Stimulated activated CD8-positive, alpha-beta memory T cell treated with anti-CD3 and anti-CD28 coated beads, Interleukin-4, amount 100 ng/mL, for 1 hour (primary cell): ENCODE measurements at places on chromosomes 12 and 14.

DNA sequence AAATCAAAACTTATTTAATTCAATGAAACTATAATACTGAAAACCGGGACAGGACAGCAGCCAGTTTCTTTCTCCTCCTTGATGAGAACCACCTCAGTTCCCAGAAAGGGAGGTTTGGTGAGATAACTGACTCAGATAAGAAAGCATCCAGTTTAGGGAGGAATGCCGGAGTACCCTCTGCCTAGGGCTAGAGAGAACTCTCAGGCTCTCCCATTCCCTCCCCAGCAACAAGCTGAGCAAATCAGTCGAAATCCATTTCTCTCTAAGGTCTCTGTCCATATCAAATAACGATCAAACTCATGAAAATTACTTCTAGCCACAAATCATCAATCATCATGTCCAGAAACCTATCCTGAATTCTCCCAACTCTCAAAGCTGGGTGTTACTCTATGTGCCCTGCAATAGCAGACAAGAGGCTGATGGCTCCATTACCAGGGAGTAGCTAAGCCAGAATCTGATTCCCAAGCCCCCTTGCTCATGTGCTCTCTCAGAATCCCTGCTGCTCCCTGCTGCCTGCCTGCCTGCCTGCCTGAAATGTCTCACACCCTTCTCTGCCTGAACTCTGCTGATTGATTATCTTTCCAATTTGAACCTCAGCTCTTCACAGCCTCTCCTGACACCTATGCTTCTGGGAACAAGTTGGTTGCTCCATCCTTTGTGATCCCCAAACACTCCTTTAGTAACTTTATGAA lies 49.4 kb downstream of the SLC25A47 start:
- DNase-seq, result no peak

DNA sequence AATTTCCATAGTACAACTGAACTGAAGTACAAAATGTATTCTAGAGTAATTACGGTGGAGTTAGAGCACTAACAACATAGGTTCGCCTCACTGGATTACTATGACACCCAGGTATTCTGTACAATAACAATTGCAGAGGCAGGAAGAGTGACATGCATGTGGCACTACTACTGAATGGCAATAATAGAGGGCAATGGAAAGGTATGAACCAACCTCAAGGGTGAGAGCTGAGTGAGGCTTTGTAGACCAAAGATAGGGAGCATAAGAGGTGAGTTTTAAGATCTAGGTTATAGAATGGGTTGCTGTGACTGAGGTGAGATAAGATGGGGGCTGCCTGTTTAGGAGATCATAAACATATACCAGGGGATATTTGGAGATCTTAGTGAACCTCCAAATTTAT lies 343.1 kb downstream of the PCNX1 start:
- no peak for DNase-seq

DNA sequence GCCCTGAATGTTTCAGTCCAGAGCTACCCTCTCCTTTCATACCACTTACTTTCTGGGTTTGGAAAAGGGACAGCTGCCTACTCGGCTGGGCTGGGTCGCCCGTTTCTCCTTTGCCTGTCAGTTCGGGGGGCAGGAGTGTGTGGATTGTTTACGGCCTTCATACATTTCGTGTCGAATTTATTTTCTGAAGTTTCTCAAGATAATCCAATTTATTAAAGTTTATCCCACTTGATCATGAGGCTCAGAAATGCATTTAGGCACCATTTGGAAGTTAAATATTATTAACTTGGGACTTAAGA lies 608 bp downstream of the ZNF410 start:
- DNase-seq, result peak; percentile 3

DNA sequence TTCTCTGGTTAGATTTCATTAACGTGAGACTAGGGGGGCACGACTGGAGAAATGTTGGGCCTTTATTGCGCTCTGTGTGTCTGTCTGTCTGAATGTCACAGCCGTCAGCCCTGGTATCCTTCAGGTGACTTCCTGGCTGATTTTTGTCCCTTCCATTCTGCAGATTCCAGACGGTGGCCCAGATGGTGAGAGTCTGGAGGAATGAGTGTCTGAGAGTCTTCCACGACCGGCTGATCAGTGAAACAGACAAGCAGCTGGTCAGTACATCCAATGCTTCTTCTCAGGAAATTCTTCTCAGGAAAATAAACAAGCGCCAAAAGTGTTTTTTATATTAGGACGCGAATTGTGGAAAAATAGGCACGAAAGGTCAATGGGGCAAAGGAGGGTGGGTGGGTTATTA lies 93.5 kb downstream of the CCDC92 start:
- DNase-seq, result no peak

DNA sequence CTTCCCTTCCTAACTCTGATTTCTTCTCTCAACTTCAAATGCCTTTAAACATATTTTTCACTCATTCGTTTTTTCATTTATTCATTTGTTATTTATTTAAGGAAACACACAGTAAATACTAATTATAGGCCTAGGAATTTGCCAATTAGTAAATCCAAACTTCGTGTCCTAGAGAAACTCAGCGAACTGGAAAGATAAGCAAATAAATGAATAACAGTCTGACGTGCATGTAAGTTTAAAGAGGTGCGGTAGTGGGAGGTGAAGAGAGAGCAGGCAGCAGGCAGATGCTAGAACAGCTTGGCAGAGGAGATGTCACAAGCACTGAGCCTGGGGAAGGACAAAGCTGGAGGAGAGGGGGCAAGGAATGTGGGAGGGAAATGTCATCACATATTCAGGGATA lies 228.2 kb downstream of the DPY19L2 start:
- no peak for DNase-seq

GRCh38 chr12:99495799-99496198 lies 151.8 kb upstream of the GARIN6 start:
- DNase-seq, result no peak

DNA sequence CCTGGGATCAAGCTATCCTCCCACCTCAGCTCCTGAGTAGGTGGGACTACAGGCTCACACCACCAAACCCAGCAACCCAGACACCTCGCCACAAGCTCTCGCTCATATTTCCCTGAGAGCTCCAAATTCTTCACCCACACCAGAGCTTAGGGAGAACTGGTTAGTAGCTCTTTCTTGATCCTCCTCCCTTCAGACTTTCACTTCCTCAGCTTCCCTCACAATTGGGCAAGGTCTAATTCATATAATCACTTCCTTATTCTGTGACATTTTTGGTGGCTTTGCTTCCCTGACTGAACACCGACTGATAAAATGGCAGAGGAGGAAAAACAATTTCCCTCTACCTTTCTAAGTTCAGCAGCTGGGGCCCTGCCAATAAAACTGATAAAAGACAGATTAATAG lies 88.5 kb downstream of the GXYLT1 start:
- no peak for DNase-seq

DNA sequence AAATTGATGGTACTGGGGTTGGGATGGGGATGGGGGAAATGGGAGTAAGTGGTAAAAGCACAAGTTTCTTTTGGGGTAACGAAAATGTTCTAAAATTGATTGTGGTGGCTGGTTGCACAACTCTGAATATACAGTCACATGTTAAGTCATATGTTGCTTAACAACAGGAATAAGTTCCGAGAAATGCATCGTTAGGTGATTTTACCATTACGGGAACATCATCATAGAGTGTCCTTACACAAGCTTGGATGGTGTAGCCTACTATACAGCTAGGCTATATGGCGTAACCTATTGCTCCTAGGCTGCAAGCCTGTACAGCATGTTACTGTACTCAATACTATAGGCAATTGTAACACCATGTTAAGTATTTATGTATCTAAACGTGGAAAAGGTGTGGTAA lies 31.0 kb downstream of the ITGA7 start:
- DNase-seq, result no peak

DNA sequence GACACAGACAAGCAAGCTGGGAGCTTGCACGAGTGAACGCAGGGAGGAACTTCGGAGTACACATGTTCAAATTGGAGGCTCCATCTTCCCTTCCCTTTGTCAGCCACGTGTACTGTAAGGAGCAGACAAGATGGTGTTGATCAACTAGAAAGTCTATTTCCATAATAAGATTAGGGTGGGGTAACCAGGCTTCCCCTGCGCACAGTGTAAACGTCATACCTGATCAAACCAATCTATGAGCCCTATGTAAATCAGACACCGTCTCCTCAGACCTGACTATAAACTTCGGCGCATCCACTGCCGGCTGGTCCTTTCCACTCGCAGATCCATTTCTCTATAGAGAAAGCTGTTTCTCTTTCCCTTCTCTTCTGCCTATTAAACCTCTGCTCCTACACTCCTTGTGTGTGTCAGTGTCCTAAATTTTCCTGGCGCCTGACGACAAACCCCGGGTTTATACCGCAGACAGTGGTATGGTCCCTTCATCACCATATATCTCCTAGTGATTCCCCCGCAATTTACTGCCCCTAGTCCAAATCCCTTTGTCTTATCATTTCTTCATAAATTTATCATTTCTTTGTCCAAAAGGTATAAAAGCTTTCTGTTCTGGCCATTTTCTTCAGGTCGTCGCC lies 7.5 kb upstream of the ETFBKMT start:
- no peak for DNase-seq

DNA sequence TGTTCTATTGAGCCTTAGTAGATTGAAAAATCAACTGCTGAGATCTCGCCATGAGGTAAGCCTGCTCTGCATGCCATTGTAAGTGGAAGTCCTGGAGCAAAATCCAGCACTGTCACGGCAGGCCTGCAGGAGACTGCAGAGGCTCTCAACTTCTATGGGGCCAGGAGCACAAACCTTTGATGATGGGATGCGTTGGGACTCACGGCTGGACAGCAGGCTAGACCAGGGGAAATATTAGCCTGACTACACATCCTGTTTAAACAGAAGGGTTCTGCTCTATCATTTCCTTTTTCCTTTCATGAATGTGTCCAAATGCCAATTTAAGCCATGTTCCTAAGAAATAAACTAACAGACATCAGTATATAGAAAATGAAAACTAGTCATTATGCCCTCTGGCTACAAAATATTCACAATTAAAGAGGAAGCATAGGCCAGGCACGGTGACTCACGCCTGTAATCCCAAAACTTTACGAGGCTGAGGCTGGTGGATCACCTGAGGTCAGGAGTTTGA lies 33.9 kb upstream of the RASSF8 start:
- DNase-seq, result no peak

DNA sequence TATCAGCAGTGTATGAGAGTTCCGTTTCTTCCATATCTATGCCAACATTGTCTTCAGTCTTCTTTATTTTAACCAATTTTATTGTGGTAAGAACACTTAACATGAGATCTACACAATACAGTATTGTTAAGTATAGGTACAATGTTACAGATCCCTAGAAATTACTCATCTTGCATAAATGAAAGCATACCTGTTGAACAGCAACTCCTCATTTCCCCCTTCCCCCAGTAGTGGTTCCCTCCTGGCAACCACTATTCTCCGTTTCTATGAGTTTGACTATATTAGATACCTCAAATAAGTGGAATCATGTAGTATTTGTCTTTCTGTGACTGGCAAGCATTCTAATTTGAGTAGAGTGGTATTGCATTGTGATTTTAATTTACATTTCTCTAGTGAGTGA lies 150.5 kb downstream of the CRADD start:
- DNase-seq, result no peak

DNA sequence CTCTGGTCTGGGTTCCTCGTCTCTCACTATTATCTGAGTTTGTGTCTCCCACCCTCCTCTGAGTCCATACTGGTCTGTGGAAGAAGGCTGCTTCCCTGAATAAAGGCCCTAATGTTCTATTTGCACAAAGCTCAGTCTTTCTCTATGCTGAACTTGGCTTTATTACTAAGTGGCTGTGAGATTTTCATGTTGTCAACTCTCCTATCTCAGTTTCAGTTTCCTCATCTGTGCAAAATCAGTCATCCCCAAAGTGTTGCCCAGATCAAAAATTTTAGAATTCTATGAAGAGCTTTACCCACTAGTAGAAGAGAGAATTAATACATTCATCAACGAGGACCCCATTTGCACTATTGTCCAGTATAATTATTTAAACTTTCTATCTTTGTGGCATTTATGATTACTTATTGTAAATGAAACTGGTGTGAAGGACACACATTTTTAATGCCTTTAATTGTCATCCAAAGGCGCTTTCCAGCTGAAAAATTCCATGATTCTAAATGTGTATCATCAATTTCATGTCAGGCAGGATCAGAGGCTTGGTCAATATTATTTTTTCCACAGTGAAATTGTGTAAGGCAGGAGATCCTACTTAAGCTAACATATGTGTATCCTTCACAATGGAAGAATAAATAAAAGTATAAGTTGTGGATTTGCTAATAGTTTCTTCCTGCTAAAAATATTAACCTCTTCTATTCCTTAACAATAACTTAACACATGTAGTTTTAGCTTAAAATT lies 79.1 kb upstream of the EEA1 start:
- no peak for DNase-seq

DNA sequence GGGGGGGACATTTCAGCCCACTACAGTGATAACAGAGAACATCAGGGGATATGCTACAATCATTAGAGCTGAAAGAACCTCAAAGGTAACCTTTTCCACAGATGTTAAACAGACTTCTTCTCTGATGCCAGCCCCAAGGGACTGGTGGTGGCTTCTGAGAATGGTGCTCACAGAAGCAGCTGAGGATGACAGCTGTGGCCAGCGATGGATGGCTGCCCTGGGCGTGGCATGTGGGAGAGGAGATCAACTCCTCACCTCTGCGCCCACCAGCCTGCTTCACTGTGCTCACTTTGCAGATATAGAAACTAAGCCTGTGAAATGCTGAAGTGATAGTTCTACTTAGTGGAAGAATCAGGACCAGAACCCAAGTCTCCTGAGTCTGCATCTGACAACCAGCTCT lies 33.0 kb downstream of the FOXN3 start:
- DNase-seq, result no peak

DNA sequence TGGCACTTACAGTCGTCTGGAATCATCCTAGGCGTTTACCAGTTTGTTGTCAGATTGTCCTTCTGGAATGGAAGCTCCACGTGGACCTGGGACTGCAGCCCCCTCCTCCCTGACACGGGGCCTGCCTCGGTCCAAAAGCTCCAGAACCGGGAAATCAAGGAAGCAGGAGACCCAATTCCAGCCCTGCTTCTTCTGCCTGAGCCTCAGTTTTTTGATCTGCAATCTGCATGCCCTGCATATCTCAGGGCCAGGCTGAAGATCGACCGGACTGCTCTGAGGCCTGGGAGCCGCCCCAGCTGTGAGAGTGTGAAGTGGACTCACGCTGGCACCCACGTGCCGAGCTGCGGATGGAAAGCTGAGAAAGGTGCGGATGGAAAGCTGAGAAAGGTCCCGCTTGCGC lies 98.6 kb downstream of the SETD3 start:
- no peak for DNase-seq

DNA sequence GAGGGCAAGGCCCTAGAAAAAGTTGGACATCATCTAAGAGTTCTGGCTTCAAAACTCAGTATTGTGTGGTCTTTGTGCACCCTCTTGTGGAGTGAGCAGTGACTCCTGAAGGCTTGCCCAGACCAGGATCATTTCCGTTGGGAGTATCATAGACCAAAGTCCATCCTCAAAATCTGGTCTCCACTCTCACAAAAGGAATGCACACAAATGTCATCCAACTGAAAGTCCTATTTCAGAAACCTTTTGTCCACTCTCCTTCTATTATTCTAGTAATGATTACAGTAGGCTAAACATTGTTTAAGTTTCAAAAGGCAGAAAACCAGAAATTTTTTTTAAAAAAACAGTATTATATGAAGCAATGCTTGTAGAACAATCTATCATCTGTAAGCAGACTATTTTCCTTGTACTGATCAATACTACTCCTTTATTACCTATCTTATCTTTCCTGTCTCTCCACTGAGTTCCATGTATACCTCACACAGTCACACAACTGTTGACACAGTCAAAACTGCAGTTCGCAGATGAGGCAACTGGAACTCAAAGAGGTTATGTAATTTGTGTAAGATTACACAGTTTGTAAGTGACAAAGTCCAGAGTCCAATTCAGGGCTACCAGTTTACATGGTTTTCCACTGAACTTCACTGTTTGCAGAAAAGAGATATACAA lies 41.4 kb downstream of the COX16 start:
- no peak for DNase-seq
